ENCODE measurements at places on chromosomes 7 and 10.

DNA sequence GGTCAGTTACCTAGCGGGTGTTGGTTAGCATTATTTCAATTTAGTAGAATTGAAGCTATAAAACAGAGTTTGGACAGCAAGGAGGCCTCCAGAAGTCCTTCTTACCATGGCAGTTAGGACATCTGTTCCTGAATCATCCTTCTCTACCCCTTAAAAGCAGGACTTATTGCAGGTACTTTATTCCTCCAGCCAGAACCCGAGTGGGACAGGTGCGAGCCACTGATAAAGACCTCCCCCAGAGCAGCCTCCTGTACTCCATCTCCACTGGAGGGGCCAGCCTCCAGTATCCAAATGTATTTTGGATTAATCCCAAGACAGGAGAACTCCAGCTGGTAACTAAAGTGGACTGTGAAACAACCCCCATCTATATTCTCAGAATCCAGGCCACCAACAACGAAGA lies 54.6 kb downstream of the CDHR3 start:
- DNase-seq, result no peak

- no peak for DNase-seq
Observed at GRCh38 chr10:62903828-62904227, 87.7 kb upstream of the EGR2 start.

GRCh38 chr7:33485747-33486493 lies 356.6 kb downstream of the BBS9 start:
- DNase-seq, result no peak

DNA sequence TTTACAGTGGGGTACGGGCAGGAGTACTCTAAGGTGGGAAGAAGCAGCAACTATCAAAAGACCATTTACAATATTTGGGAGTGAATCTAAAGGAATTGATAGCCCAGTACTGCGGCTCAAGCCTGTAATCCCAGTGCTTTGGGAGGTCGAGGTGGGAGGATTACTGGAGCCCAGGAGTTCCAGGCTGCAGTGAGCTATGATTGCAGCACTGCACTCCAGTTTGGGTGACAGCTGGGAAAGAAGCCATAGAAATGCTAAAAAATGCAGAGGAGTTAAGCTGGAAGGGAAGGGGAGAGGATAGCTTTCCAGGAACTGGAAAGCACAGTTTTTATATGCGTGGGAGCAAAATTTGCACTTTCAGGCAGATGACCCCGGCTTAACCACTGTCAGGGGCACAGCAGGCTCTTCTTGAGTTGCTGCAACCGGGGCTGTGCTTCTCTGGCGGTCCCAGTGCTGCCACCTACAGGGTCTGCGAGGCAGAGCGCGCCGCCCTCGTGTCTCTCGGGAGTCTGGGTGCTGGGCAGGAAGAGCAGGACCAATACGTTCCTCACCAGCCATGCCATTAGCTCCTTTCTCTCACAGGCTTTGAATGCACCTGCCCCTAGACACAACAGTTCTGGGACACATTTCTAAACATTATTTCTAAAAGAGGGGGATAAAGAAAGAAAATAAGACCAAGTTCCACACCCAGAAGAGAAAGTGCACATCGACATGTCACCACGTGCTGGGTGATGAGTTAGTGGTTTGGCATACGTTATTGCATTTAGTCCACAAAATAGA lies 10.1 kb upstream of the BMPER start:
- peak; percentile 89 for DNase-seq

GRCh38 chr10:48907730-48908129 lies 31.9 kb downstream of the LRRC18 start:
- DNase-seq, result no peak

GRCh38 chr7:37666026-37666799 lies 17.4 kb upstream of the GPR141 start:
- no peak for DNase-seq

DNA sequence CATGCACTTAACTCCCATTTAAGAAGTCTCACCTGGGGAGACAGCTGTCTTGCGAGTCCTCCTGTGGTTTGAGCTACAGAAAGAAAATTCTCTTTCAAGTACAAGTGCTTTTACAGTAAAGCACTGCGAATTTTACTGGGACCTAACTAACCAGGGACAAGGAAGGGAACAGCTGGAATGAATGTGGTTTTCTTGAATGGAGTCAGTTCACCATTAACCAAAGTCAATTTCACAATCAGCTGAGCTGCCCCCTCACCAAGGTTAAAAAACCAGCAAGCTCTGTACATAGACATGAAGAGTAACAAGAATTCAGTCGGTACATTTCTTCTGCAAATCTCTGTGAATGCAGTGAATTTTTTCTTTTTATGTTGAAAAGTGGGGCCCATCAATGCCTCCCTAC lies 56.3 kb downstream of the GFRA1 start:
- no peak for DNase-seq

DNA sequence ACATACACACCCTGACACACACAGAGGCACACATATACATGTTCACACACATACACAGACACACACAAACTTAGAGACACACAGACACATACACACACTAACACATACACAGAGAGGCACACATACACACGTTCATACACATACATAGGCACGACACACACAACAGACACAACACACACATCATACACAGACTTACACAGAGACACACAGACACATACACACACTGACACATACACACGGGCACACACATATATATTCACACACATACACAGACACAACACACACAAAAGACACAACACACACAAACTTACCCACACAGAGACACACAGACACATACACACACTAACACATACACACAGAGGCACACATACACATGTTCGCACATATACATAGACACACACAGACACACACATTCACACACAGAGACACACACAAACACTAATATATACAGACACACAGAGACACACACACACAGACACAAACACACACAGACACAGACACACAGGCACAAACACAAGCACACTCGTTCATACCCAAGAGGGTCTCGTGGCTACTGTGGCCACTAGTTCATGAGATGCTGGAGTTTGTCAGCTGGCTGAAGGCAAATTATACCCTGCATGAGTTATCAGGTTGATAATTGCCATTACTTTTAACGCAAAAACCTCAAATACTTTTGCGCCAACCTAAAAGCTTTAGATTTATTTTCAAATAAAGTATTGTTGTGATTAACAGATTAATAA lies 17.7 kb upstream of the KLF6 start:
- DNase-seq, result no peak

- DNase-seq, result no peak
Observed at GRCh38 chr10:131204406-131205152, 106.9 kb downstream of the TCERG1L start.

DNA sequence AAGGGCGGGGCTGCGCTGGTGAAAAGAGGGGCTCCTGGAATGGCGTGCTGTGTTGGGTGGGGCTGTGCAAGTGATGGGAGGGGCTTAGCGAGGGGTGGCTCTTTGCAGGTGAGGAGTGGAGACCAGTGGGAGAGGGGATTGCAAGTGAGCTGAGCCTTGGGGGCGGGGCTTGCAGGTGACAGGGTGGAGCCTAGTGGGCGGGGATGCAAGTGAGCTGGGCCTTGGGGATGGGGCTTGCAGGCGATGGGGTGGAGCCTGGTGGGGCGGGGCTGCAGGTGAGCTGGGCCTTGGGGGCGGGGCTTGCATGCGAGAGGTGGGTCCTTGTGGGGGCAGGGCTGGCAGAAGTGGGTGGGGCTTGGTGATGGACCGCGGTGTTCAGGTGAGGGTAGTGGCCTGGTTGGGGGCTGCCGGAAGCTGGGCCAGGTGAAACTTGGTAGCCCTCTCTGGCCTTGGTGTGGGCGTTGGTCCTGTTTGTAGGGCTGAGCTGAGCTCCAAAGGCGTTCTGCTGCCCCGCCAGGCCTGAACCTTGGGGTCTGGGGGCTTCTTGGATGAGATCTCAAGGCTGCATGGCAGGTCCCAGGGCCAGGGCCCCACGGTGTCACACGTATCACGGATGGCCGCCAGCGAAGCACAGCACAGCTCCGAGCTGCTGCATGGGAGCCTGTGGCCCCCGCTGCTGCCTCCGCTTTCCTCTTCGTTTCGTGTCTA lies 743 bp upstream of the PITRM1 start:
- no peak for DNase-seq

GRCh38 chr7:3805151-3805550 lies 504.1 kb downstream of the SDK1 start:
- DNase-seq, result no peak

DNA sequence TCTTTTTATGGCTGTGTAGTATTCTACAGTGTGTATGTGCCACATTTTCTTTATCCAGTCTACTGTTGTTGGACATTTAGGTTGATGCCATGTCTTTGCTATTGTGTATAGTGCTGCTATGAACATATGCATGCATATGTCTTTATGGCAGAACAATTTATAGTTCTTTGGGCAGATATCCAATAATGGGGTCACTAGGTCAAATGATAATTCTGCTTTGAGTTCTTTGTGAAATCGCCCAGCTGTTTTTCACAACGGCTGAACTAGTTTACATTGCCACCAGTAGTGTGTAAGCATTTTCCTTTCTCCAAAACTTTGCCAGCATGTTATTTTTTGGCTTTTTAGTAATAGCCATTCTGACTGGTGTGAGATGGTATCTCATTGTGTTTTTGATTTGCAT lies 214.8 kb upstream of the TMEM229A start:
- DNase-seq, result no peak

DNA sequence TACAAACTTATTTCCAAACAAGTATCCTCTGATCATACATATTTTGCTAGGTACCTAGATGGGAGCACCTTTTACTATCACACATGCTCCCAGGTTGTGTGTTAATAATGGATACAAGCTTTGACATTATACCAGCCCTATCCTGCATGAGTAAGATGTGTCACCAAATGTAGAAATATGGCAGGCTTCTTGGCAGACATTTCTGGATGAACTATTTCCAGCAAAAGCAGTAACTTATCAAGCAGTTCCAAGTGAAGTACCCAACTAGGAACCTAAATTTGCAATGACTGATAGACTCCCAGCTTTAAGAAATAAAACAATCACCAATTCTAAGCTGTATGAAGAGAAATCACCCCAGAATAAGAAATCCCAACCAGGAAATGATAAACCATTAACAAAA lies 103.7 kb upstream of the TMEM72 start:
- DNase-seq, result no peak

DNA sequence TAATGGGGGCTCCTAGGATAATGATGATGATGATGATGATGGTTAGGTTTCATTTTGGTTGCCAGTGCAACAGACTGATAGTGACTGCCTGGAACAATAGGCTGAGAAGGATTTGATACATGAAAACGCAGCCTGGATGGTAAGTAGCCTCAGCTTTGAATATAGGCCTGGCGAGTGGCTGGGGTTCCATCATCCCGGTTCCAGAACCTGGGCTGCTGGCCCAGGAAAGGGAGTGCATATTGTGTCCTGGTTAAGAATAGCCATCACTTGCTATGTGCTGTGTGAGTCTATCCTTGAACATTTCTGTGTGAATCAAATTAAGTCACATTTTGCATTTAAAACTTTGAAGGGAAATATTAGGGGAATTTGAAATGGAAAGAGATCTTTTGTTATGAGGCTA lies 62.7 kb downstream of the SHH start:
- DNase-seq, result no peak

DNA sequence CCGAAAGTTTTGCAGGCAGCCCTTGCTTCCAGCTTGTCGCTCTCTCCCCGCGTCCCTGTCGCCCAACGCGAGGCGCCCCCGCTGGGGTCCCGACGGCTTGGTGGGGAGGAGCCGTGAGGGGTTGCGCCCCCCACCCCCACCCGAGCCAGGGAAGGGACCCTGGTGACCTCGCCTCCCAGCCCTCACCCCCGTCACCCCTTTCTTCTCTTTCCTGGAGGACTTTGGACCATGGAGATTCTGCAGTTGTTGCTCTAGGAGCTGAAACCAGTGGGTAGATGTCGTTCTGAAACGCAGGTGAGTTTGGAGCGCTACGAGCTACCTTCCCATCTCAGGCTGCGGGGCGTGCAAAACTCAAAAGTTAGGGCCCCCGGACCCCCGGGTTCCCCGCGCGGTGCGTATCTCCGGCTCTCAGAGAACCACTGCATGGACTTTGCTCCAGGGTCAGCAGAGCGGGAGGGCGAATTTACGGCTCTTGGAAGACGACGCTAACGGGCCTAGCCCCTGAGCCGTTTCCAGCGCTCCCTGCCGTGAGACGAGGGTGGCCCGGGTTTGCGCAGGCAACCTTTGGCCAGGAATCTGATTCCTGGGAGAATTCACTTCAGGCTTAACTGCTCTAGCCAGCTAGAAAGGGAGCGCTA lies 684 bp upstream of the ATXN7L1 start:
- DNase-seq, result peak; percentile 45

GRCh38 chr7:71682841-71683781 lies 551.2 kb downstream of the GALNT17 start:
- DNase-seq, result no peak

DNA sequence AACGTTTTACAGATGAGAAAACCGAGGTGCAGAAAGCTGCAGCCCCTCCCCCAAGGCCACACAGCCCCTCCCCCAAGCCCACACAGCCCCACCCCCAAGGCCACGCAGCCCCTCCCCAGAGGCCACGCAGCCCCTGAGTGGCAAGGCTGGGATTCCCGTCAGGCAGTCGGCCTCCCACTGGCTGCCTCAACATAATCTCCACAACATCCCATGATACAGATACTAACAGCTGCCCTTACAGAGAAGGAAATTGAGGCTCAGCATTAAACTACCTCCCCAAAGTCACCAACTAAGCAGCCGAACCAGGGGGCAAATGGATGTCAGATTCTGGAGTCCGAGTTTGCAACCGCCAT lies 15.9 kb downstream of the SH3PXD2A start:
- no peak for DNase-seq

DNA sequence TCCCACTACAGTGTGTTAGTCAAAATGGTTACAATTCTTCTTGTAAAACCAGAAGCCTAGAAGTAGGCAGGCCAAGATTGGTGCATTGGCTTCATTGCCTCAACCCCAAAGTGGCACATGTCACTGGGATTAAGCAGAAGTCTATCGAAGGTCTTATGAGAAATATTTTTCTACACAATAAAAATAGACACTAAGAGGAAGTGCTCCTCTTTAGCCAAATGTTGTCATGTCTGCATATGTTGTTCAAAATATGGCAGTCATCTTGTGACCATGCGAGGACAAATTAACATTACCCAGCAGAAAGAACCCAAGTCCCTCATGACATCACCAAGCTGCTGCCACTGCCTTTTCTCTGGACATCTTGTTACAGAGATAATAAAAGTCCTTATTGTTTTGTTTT lies 6.3 kb upstream of the NSMCE4A start:
- DNase-seq, result no peak

DNA sequence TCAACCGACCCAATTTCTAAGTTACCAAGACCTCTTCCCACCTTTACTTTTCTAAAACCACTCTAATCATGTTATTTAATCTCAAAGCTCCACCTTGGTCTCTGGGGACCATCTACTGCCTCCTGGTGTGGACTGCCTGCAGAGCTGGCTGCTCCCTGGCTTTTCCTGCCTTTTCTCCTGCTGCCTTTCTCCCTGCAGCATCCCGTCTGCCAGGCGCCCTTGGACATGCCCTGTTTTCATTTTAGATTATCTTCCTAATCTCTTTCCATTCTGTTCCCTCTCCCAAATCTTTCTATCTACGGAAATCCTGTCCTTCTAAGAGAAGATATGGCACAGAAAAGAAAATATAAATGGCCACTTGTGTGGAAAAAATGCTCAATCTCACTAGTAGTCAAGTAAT lies 23.1 kb downstream of the TCAF1 start:
- no peak for DNase-seq
